ENCODE measurements at places on chromosomes 3 and 15. TPM values are rescaled to one million over a fixed set of nuclear protein-coding genes. Genes with fewer than 3 reads are reported as not detected.

DNA sequence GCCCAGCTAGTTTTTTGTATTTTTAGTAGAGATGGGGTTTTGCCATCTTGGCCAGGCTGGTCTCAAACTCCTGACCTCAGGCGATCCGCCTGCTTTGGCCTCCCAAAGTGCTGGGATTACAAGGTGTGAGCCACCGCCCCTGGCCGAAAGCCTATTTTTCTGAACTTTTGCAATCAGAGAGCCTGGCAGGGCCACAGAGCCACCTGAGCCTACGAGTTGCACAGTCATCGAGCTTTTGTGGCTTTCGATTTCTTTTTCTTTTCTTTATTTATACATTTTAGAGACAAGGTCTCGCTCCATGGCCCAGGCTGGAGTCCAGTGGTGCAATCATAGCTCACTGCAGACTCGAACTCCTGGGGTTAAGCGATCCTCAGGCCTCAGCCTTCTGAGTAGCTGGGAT is 140.4 kb downstream of the NSMCE3 start:
- DNase-seq: no peak

DNA sequence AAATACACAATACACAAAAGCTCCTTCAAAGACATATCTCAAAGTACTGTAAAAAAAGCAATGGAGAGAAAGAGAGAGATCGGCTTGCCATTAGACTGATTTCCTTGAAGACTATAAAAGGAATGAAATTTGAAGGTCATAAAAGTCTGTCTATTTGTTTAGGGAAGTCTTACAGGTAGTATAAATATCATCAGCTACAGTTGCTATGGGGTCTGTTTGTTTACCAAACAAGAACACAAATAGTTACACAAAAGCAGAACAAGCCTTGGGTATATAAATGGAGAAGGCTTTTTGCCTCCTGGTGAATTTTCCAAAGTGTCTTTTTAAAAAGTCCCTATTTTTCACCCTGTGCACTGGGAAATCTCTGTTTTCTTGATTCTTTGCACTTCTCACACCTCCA is 552.3 kb downstream of the FOXP1 start:
- DNase-seq: no peak

DNA sequence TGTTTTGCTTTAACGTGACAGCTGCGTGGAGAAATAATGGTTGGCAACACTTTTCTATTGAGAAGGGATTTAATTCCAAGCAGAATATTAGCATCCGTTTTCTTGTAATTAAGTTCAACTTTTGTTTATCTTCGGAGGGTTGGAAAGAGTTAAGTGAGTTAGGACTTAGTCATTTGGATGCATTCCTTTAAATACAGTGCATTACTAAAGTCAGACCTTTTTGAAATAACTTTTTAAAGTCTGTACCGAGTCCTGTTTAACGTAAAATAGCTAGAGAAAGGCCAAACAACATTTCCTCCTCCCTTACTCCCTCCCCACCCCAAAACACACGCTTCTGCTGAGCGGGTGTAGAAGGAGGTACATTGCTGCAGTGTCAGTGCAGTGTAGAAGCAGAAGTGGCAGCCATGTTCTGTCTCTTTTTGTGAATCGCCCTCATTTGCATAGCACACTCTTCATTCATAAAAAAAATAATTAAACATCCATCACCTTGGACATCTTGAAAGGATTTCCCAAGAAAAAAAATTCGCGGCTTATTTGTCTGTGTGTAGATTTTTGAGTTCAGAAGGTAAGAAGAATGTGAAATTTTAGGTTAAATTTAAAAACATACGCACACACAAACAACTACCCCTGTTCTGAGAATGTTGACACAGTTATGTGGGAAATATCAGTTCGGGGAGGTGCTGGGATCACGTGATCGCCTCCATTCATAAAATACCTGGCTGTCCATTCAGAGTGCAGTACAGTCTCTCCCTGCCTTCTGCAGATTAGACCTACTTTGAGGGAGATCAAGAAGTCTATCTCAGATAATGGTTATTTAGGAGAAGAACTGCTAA is 1.6 kb downstream of the SPRED1 start:
- peak; percentile 63 for DNase-seq

GRCh38 chr3:171374661-171375285 is 85.4 kb downstream of the TNIK start:
- peak; percentile 72 for DNase-seq

GRCh38 chr15:65223996-65224395 is 12.7 kb upstream of the CILP start:
- DNase-seq: no peak

DNA sequence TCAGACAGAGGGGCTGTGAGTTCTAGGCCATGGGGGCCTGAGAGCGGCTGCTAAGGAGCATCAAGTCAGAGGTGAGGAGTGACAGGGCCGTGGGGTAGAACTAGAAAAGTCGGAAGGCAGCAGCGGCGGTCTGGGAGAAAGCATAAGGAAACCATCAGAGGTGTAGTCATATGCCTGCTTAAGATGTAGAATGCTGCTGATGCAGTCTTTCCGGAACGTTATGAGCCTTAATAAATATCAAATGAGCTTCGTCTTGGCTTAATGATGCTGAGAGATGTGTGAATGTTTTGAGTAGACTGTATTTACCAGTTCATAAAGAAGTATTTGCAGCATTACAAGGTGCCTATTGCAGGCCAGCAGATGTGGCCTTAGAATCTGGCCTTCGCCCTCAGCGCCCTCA is 15.2 kb downstream of the ATG7 start:
- DNase-seq: no peak

DNA sequence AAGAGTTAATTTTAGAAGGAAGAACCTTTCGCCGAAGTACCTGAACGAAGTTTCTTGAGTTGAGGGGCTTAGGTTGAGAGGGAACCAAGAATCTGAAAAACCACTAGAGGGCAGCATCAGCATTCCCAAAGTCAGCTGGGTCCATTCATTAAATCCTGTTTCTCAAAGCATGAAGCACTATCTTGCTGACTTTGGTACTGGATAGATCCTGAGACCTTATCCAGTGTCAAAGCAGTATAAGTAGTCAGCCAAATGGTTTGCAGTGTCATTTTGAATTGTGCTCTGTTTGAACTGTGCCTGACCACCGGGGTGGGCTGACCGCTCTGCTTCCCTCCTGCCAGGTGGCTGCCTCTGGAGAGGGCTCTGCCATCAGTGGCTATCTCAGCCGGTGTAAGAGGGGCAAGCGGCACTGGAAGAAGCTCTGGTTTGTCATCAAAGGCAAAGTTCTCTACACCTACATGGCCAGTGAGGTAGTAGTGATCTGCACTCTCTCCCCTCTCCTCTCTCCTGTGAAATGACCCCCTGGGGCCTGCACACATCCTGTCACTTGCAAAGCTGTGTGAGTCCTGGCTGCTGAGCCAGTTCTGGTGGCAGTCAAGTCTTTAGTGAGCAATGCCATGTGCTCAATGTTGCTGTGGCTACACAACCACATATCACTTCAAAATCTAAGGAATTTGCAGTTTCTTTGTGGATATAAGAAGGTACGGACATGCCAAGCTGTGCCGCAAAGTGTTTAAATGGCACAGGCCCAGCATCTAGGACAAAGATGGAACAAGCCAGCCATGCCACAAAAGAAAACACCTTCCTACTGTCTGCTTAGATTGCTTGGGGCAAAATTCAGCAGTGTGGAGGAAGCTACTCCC is 21.4 kb upstream of the NR2C2 start:
- DNase-seq: peak; percentile 36

DNA sequence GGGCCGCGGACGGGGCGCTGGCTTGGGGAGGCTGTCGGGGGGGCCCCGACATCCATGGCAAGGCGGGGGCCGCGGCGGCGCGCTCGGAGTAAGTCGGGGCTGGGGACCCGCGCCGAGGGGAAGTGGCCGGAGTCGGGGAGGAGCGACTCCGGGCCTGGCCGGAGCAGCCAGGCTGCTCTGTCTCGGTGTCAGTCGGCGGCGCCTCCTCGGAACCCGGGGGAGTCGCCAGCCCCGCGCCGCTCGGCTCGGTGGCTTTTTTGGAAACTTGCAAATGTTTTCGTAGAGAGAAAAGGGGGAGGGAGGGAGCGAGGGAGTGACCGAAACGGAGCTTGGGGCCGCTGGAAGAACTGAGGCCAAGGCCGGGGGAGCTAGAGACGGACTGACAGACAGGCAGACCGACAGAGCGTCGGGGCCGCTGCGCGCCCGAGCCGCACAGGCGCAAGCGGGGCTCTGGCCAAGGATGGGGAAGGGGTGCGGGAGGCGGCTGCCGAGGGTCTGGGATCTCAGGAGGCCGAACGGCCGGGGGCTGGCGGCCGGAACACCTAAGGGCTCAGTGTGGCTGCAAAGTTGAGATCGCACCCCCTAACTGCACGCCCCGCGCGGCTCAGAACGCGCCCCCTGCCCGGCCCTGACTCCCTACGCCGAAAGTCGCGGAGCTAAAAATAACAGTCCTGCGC is 5.0 kb downstream of the PTH1R start:
- DNase-seq: peak; percentile 33

DNA sequence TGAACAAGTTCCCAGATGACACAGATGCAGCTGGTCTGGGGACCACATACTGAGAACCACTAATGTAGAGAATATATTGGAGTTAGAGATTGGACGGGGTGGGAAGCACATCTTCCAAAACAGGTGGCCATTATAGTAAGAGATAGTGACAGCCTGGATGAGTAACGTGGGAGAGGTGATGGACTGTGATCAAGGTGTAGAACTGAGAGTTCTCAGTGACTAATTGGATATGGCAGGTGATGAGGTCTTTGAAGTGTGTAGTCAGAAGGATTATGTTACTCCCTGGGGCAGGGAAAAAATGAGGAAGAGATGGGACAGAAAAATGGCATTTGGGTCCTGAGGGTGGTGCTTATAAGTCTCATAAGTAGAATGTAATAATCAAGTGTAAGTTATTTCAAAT is 66.6 kb downstream of the KCNMB2 start:
- DNase-seq: no peak

The CDHR4 gene
- total RNA-seq: not detected

The RIOX2 gene
- total RNA-seq: 35.0 TPM

The GRK7 gene
- not detected for total RNA-seq

The GP9 gene
- not detected for total RNA-seq

The SCN11A gene
- total RNA-seq: not detected

The XYLB gene
- total RNA-seq: 2.1 TPM

All from Daoy (cell line).